ENCODE measurements at places on chromosomes 3 and 15.

DNA sequence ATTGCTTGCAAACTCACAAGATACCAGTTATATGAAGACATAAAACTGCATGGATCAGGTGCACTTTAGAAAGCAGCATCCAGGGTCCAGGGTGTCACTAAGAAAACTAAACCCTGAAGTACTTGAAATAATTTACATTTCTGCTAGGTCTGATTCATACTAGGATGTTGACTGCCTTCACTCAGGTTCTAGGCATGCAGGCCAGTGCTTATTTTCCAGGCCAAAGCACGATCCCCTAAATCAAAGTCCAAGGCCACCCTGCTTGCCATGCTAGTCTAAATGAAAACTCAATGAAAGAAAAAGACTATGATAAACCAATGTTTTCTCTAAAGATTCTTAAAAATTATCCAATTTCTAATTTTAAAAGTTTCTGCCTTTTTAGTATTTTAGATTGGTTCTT is 49.4 kb downstream of the GREM1 start:
- DNase-seq, result no peak

DNA sequence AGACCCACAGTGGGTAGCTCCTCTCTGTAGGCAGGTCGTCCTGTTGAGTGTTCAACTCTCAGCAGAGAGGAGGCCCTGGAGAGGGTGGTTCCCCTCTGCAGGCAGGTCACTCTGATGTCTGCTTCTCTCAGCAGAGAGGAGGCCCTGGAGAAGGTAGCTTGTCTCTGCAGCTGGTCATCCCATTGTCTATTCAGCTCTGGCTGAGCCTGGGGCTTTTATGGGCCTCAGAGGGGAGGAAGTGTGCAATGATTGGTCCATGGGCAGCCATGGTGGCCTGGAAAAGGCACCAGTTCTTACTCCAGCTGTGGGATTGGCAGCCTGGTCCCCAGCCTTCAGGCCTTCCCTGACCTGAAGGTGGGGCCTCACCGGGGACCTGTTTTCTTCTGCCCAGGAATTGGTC is 52.9 kb downstream of the PPCDC start:
- no peak for DNase-seq

DNA sequence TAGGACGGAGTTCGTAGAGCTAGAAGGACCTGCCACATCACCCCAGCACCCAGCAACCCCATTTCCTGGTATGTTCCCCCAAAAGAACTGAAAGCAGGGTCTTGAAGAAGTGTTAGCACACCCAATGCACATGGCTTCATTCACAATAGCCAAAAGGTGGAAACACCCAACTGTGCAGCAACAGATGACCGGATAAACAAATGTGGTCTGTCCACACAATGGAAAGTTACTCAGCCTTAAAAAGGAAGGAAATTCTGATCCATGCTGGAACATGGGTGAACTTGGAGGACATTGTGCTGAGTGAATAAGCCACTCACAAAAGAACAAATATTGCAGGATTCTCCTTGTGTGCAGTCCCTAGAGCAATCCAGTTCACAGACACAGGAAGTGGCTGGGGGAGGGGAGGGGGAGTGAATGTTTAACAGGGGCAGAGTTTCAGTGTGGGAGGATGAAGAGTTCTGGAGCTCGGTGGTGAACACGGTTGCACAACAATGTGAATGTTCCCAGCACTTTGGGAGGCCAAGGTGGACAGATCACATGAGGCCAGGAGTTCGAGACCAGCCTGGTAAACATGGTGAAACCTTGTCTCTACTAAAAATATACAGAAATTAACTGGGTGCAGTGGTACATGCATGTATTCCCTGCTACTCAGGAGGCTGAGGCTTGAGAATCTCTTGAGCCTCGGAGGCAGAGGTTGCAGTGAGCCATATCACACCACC is 157.5 kb downstream of the NUP210 start:
- no peak for DNase-seq

DNA sequence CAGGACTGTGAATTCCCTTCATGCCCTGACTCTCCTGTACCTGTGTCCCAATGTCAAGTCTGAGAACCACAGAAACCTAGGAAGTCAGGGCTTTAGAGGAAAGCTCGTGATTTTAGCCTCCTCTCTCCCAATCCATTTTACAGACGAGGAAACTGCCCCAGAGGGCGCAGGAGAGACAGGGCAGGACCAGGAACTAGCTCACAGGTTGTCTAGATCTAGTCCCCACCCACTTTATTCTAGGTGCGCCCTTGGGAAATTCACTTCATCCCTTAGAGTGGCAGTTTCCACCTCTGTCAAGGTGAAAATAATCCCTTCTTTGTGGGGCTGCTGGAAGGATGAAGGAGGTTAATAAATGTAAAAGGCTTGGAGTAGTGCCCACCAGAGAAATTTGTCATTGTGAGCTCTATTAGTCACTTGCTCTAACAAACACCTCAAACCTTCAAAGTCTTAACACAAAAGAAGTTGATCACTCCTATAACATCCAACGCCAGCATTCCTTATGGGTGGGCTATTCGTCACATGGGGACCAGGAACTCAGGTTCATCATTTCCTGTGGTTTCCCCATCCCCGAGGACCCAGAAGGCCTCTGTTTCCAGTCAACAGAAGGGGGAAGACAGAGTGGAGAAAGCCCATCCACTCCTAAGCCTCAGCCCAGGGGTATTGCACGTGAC is 282.3 kb downstream of the XXYLT1 start:
- DNase-seq, result no peak

DNA sequence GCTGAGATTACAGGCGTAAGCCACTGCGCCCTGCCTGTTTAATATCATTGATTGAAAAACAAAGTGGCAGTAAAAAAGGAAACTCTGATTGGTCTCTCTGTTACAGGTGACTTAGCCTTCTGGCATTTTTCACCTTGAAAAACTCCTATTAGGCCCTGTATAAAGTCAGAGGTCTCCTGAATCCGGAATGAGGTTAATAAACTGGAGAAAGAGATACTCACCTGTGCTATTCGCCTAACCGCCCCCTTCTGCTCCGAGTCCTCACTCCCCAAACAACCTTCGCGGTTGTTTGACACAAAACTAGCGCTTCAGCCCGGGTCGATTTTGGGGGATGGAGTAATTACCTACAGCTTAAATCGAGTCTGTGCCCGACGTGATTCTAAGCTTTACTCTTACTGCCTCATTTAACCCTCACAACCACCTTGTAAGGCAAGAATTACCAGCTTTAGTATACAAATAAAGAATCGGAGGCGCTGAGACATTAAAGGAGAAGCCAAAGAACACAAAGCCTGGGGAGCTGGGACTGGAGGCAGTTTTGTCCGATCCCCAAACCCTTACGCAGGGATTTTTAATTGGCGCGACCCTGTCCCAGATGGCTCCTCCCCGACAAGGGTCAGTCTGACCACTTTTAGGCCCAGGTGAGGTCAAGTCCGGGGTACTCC is 441 bp downstream of the CEP70 start:
- no peak for DNase-seq

- no peak for DNase-seq
Observed at GRCh38 chr15:31077181-31077580, 24.3 kb downstream of the TRPM1 start.

- DNase-seq, result no peak
Observed at GRCh38 chr3:169510693-169511010, 152.9 kb downstream of the MECOM start.

DNA sequence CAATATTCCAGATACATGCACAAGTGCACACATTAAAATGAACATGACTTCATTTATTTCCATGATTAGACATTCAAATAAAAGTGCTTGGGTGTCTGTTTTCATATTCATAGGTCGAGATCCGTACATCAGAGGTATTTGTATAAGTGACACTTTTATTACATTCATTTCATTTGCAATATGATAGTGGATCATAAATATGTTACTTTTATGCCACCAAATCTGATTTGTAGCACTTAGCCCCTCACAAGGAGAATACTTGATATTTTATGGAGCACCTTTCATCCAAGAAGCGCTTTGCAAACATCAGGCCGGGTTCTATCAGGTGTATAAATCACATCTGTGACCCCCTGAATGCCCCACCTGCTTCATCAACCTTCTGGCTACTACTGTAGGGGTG is 100.6 kb downstream of the TOP2B start:
- DNase-seq, result no peak

DNA sequence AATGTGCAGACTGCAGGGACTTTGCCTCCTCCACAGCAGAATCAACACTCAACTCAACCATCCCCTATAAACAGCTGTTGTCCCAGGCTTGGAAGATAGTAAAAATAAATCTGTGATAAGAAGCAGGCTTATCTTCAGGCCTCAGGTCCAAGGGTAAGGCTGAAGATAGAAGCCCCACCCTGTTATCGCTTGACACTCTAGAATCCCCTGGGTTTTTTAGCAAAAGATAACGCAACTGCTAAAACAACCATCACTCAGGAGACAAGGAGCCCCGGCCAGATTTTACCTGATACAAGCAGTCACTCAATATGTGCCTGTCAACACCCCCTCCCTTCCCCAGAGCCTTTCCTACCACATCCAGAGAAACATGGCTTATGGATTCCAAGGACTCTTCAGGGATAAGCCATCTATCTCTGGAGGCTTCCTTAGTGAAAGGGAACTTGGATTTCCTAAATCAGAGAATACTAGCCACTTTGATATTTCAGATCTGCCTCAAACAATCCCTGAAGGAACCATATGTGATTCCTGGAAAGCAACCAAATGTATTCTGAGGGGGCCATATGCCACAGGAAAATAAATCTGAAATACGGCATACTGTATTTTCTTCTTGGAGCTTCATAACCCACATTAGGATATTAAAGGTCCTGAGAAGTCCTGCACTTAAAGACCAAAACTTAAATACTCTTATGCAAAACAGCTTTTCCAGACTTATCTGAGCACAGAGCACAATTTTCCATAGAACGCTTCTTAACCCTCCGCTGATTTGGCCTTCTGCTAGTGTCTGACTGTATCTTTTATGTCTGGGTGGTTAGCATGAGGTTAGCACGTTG is 60.4 kb downstream of the LYZL4 start:
- no peak for DNase-seq

- no peak for DNase-seq
Observed at GRCh38 chr3:168604767-168605166, 509.0 kb upstream of the GOLIM4 start.

DNA sequence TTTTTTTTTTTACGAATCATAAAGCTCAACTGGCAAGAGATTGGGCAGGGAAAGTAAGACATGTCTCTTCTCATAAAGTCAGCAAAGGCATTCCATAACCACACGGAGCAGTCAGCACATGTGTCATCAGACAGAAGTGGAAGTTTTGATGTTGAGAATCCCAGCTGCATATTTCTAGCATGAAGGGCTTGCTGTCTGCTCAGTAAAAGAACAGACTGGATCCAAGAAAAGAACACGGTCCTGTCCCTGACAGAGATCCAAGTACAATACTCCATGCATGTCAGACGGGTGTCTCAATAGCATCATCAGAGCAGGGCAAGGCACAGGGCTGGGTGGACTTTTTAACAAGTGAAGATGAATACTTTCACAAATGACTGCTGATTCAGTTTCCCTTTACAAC is 38.2 kb downstream of the ABI3BP start:
- DNase-seq, result no peak

- no peak for DNase-seq
Observed at GRCh38 chr15:60821462-60822061, 342.6 kb upstream of the ICE2 start.

GRCh38 chr3:64417816-64418215 is 192.6 kb upstream of the PRICKLE2 start:
- no peak for DNase-seq

DNA sequence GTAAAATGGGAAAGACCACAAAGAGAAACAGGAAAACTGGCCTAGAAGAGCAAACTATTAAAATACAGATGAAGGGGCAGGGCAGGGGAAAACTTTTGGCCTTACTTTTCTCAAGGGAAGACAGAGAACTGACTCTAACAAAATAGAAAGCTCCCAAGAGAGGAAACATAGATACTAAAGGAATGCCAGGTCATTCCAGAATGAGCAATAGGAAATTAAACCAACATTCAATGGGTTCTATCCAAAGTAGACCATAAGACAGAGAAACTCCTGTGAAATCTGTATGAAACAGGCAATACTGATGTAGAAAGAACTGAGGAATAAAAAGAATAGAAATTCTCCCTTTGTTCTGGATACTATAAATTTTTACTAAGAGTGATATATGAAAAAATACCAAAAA is 491.8 kb downstream of the MECOM start:
- no peak for DNase-seq

- no peak for DNase-seq
Observed at GRCh38 chr15:45468294-45468693, 54.3 kb downstream of the SLC30A4 start.

All from GF-D8 (cell line).